ENCODE measurements at places on chromosomes 3 and 15.

DNA sequence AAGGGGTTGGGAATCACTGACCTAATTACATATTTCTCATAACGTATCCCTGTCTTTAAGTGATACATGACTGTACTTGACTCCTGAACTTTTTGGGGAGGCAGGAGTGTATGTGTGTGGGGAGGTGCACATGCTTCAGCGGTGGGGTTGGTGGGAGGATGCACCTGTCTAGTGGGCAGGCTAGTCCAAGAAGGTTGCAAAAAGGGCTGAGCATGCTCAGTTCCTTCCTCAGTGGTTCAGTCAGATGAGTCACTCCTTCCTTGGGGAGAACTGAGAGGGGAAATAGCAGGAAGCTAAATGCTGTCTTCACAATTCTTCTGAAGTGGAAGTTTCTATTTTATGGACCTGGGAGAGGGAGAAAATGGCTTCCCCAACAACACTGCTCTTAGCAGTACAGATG is 24.6 kb upstream of the AP4E1 start:
- DNase-seq, result no peak

DNA sequence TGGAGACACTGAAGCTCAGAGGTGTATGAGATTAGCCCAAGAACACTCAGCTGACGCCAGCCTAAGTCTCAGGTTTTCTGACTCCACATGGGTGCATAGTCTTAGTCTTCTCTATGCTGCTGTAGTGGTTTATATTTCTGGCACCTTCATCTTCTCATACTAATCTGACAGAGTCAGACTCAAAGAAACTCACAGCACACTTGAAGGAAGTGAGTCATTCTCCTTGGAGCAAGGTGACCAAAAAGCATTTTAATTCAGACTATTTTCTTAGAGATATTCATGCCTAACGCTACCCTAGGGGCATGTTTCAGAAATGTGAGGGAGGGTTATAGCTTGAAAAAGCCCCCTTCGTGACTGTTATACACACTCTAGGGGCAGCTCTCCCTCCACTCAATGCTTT is 775.3 kb upstream of the ARPP21 start:
- no peak for DNase-seq

DNA sequence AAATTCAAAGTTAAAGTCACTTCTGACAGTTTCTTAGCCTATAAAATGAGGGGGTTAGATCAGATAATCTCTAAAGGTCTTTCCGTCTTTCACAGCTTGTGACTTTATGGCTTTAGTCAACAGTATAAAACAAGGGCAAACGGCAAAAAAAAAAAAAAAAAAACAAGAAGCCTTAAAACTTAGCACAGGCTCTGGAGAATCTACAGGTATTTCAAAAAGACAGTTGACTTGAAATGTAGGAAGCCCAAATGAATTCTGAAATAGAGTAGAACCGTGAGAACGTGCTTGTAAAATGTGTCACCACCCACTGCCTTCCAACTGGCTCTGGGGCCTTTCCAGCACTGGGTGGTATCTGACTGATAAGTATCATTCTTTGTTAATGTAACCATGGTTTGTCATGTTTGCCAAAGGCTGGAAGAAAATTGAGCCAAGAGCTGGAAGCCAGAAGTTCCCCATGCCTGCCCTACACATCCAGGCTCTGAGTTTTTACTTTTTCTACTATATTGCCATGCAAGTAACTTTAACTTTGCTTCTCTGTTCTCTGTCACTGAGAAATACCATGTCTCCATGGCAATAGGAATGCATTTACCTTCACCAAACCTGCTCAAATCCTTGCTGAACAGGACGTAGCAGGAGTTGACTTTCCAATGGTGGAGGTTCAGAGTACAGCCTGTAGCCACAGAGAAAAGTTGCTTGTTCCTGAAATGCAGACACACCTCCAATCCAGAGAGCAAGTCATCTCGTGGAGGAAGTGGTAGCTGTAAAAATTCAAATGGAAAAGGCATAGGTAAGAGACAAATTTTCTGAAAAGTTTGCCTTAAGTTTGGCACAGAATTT is 35.8 kb upstream of the THSD4 start:
- DNase-seq, result no peak

DNA sequence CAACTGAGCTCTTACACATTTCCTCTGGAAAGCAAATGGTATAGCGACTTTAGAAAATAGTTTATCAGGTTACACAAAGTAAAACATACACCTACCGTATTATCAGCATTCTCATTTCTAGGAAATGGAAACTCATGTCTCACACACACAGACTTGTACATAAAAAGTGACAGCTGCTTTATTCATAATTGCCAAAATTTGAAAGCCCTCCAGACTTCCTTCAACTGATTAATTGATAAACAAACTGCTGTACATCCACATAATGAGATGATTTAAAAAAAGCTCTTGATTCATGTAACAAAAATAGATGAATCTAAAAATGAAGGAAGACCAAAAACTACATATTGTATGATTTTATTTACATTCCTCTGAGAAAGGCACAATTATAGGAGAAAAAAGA is 425.5 kb downstream of the GABRG3 start:
- DNase-seq, result no peak

DNA sequence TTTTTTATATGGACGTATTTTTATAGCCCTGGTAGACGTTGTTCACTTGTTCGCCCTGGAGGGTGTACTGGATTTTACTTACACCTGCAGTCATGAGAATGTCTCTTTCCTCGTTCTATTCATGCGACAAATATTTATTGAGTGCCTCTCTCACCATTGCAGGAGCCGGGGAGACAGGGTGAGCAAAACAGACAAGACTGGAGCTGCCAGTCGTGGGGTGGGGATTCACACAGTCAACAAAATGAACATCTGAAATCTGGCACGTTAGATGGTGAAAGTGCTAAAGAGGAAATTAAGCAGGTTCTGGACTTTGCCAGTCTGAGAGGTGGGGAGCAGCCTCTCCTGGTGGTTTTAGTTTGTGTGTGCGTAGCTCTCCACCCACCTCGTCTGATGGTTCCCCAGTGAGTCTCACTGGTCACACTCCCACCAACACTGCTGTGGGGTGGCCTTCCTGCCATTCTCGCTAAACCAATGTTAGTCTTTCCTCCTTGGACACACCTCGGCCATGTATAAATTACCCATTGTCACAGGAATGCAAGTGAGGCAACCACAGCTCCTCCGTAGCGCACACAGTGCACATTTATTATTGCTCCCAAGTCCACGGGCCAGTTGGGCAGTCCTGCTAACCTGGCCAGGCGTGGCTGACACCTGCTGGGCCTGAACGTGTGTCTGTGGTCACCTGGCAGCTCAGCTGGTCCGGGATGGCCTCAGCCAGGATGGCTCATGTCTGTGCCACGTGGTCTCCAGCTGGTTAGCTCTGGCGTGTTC is 31.5 kb downstream of the FBLN2 start:
- DNase-seq, result no peak

DNA sequence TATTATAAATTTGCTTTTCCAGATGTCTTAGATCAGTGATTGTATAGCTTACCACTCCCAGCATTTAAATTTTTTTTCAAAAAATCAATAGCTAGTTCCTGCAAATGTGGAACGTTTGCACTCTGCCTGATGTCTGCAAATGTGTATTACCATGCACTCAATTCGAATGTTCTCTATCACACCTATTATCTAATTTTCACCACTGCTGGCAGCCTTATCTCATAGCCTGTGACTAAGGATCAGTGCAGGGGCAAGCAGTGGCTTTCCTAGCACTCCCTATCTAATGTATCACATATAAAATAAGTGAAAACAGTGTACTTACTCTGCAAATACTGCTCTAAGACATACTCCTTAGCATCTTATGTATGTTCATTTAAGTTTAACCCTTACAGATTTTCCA is 196.3 kb upstream of the PLSCR5 start:
- DNase-seq, result no peak

GRCh38 chr3:188904670-188905069 is 267.1 kb upstream of the TPRG1 start:
- no peak for DNase-seq

GRCh38 chr3:52839892-52840545 is 5.2 kb upstream of the MUSTN1 start:
- no peak for DNase-seq

GRCh38 chr3:61030469-61031035 is 220.7 kb downstream of the FHIT start:
- no peak for DNase-seq

DNA sequence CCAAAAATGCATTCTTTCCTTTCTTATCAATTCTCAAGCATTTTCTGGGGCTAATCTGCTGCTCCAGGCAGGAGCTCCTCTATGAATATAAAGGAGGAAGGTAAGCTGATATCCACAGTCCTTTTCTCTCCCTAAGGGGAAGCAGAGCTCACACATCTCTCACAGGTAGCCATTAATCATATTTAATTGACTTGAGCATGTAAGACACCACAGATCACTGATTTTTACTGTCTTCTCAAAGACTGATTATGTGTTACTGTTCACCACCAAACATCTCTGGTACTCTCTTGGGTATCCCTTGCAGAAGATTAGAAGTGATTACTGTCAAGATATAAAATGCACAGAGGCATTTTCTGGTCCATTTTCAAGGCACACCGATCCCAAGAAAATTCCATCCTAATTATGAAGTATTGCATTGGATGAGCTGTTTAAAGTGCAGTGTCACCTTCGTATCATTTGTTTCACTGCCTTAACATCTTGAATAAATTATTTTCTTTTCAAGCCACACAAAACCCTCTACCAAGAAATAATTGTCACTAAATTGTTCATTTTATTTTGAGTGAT is 100.7 kb downstream of the ARPP21 start:
- no peak for DNase-seq

- no peak for DNase-seq
Observed at GRCh38 chr15:63466378-63467192, 37.8 kb upstream of the USP3 start.

DNA sequence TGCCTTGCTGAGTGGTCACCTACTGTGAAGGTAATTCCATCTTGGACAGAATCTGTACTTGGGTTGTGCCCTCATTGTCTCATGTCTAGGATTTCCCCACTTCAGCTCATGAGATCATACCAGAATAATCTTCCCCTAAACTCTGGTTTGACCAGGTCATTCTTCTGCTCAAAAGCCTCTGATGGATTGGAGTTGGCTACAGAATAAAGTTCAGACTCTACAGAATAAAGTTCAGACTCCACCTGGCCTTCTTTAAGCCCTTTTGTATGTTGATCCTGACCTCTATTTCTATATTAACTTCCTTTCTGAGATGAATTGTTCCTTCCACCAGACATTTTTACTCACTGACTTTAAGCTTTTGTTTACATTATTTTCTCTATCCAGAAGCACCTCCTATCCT is 6.4 kb upstream of the GLCE start:
- no peak for DNase-seq

DNA sequence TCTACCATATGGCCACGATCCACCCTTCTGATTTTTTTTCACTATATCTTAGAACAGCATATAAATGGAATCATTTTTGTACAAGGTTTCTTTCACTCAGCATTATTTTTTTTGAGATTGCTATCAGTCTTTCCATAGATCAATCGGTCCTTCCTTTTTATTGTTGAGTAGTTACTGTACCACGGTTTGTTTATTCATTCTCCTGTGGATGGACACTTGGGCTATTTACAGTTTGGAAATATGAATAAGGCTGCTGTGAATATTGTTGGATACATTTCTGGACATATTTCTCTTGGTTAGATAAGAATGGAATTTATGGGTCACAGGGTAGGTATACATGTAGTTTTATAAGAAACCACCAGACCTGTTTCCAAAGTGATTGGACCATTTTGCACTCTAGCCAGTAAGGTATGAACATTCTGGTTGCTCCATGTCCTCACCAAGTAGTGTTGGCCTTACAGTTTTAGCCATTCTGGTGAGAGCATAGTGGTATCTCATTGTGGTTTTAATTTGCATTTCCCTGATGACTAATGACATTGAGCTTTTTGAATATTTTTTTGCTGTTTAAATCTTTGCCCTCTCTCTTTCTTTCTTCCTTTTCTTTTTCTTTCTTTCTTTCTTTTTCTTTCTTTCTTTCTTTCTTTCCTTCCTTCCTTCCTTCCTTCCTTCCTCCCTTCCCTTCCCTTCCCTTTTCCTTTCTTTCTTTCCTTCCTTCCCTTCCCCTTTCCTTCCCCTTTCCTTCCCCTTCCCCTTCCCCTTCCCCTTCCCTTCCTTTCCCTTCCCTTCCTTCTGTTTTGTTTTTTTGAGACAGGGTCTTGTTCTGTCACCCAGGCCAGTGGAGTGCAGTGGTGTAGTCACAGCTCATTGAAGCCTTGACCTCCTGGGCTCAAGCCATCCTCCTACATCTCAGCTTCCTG is 49.2 kb downstream of the LRRK1 start:
- no peak for DNase-seq

DNA sequence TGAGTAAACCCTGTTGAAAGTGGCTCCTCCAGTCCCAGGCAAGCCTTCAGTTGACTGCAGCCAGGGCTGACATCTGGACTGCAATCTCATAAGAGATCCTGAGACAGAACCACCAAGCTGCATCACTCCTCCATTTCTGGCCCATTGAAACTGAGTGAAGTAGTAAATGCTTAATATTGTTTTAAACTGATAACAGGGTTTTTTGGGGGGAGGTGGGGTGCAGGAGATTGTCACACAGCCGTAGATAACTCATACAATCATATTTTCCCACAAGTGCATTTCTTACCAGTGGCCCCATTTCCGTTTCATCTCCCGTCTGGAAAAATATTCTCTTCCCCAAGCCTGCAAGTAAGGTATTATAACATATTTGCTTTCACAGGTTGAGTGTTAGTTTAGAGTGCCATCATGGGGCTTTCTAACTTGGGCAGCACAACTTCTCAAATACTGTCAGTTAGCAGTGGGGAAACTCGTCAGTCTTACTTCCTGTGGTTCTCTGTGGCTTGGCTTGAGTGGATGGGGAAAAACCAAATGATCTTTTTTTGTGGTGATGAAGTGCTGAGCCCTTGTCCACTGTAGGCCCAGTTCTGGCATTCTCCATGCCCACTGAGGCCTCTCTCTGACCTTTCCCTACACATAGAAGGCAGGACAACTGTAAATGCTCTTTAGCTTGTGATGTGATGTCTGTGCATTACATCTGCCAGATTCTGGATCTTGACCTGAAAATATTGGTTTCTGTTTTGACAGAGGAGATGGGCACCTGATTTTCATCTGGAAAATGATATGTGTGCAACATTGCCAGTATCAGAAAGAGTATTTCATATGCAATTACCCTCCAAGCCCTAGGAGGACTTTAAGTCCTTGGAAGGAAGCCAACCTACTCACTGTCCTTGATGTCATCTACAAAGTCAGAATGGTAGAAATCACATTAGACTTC is 90.1 kb upstream of the BHLHE40 start:
- no peak for DNase-seq

GRCh38 chr15:69395991-69396390 is 18.2 kb upstream of the KIF23 start:
- DNase-seq, result no peak

GRCh38 chr3:150035301-150035779 is 64.6 kb upstream of the PFN2 start:
- no peak for DNase-seq

GRCh38 chr3:173970281-173970680 is 572.7 kb downstream of the NLGN1 start:
- no peak for DNase-seq

GRCh38 chr3:116492379-116492778 is 47.1 kb upstream of the LSAMP start:
- no peak for DNase-seq

- DNase-seq, result no peak
Observed at GRCh38 chr15:37576952-37577351, 357.5 kb upstream of the TMCO5A start.

- no peak for DNase-seq
Observed at GRCh38 chr3:174931473-174932353, 72.6 kb downstream of the NAALADL2 start.
